Jurkat, Clone E6-1 (cell line): ENCODE measurements at places on chromosomes 16 and 17.

- no peak for DNase-seq
Observed at GRCh38 chr17:33013596-33014375, 22.1 kb downstream of the SPACA3 start.

GRCh38 chr17:71922439-71922838, 198.4 kb upstream of the SOX9 start:
- peak; percentile 2 for DNase-seq

DNA sequence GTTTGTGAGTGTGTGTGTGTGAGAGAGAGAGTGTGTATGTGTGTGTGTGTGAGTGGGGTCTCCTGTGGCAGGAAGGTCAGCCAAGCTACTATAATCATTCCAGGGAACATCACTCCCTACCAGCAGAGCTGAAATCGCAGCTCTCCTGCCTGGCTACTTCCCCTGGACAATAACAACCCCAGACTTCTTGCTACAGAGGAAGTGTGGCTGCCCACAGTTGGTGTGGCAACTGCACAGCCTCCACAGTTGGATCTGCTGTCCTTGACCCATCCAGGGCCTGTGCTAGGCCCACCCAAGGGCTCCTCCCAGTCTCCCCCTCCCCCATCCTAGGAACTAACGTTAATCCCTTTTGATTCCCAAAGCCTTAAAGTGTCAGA, 1.5 kb downstream of the SLC13A5 start:
- DNase-seq: no peak

DNA sequence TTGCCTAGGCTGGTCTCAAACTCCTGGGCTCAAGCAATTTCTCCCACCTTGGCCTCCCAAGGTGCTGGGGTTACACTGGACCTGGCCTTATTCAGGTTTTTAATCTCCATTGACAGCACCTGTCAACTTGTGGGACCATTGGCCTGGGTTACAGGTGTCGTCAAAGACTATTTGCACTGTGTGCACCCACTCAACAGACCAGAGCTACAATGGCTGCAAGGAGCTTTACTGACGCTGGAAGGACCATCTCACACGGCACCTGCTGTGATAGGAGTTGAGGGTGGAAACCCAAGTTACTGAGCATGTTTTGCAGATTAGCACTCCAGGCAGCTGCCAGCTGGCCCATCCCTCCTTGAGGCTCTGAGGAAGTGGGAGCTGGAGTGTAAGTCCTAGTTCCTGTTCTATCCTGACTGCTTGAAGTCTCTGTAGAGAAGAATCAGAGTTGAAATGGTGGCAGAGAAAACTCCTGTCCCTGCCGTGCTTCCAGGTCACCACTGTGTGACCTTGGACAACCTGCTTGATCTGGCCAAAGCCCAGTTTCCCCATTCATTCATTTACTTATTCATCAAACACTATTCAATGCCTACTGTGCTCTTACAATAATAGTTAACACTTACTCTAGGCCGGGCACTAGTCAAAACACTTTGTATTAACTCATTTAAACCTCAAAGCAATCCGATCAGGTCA, 42.4 kb upstream of the LONP2 start:
- no peak for DNase-seq

GRCh38 chr17:48970224-48970623, 1.8 kb upstream of the GIP start:
- DNase-seq: no peak

DNA sequence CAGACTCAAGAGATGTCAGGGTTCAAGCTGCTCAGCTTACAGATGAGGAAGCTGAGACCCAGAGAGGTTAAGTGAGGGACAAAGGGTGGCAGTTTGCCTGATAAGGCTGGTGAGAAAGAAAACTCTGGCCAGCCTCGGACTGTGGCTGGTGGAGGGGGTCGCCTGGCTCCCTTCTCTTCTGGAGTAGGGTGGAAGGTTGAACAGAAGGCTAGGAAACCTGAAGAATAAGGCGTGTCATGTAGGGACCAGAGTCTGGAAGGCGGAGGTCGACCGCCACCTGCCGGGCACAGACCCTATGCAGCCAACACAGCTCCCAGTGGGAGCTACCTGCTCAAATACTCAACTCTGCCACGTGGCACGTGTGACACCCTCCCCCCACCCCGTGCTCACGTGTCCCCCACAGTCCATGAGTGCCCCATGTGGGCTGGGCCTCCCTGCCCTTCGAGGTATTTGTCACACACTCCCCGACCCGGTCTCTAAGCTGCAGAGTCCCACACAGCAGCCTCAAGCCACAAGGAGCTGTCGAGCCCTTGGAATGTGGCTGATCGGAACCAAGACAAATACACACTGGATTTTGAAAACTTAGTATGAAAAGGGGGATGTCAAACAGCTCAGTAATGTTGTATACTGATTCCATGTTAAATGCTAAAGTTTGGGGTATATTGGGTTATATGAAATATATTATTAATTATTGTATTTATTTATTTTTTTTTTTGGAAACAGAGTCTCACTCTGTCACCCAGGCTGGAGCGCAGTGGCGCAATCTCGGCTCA, 11.8 kb downstream of the HID1 start:
- DNase-seq: peak; percentile 77

DNA sequence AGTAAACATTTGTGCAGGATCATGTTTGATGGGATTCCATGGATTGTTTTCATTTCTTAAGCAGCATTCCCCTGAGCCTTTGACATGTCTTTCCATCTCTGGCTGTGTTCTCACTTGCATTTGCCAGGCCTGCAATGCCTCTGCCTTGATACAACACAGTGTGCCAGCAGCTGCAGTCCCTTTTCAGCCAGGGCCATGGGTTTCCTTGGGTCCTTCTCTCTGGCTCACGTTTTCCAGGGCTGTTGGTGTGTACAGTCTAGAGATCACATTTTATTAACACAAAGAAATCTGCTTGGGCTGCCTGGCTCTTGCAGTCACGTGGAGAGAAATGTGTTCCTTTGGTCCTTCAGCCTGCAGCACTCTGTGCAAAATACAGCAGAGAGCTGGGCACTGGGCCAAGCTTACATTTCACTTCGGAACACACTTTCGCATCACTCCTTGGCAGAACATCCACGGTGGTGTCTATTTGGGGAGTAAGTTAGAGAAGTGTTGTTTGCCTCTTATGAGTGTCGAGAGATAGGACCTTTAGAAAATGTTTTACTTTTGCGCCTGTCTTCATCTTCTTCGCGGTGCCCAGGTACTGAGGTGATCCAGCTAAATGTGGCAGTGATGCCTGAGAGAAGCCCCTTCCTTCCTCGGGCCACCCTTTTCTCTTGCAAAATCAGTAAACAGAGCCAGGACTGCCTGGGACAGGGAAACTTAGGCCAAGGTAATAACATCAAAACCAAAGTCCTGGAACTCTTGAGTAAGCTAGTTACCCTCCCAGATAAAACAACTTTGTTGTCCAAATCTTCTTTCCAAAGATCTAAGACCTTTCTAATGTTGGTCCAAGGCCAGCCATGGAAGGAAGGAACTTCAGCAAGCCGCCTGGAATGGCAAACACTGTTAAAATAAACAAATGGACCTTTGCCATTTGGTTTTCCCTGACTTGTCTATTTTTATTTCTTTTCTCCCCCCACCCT, 20.9 kb downstream of the HLF start:
- no peak for DNase-seq

DNA sequence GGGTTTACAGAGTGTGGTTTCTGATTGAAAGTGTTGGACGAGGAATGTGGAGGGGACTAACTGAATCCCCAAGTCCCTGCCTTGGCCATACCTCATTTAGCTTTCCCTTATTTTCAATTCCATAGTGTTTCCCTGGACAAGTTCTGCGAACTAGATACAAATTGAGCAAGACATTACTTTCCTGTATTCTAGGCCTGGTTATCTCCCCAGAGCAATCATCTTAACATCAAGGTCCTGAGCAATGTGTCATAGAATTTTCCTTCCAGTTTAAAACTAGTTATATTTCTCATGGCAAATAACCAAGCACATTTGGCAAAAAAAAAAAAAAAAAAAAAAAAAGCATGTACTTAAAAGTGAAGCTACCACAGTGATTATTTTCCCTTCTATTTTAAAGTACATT, 330.1 kb downstream of the CDH11 start:
- DNase-seq: no peak

- DNase-seq: peak; percentile 70
Observed at GRCh38 chr16:1150511-1150982, 2.4 kb upstream of the CACNA1H start.

GRCh38 chr16:67560827-67561342, 1.4 kb upstream of the CTCF start:
- DNase-seq: no peak

GRCh38 chr17:9131371-9131770, 110.1 kb downstream of the NTN1 start:
- no peak for DNase-seq

DNA sequence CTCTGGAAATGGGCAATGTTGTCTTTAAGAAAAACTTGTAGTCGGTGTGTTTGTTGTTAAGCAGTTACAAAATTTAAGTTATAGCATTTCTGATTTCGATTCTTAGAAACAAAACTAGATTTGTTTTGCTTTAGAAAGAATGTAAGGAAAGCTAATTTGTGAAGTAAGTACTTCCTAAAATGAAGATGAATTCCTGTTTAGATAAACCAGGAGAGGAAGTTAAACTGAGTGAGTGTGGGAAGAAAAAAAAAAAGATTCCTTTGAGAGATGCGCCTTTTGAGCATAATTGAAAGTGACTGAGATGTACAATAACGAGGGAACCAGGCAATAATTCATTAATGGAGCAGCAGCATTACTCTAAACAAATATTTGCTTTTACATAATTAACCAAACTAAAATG, 52.4 kb upstream of the ALOX12 start:
- no peak for DNase-seq

GRCh38 chr17:28904800-28905199, 1.9 kb upstream of the DHRS13 start:
- DNase-seq: no peak

GRCh38 chr16:70348991-70349390, 2.3 kb downstream of the DDX19A start:
- no peak for DNase-seq

DNA sequence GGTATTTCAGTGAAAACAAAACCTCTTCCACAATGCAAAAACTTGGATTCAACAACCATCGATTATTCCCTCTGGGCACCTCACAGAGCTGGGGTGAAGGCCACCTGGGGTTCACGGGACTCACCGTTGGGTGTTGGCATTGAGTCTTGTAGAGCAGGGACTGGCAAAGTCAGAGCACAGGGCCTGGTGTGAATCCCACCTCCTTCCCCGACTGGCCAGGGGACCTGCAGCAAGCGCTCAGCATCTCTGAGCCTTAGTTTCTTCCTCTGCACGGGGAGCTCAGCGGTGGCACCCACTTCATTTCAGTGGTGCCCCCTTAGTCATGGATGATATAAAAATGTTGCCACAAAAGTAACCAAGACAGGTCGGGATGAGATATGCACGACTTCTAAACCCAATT, 100.4 kb downstream of the METRNL start:
- DNase-seq: no peak

GRCh38 chr16:16989368-16989767, 481.4 kb downstream of the XYLT1 start:
- no peak for DNase-seq

DNA sequence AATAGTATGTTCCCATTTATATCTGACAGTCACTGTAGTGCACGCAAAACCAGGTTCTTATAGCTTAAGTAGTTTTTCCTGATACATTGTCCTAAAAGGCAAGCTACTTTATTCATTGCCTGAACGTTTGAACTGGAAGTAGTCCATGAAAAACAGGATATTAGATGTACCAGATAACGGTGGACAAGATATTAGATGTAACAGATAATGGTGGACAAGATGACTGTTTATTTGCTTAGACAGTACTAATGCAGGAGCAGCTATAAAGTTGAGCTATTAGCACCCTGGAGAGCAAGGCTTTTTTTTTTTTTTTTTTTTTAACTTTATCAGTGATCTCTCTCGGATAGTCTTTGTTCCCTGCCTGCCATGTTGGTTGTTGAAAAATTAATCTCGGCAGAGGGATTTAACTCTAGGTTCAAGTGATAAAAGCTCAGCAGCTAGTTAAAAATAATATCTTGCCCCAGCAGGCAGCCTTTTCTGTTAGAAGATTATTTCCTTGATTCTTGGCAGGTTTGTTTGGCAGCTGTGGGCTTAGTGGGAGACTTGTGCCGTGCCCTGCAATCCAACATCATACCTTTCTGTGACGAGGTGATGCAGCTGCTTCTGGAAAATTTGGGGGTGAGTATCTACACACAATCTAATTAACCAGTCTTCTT, 17.3 kb upstream of the TBKBP1 start:
- no peak for DNase-seq

DNA sequence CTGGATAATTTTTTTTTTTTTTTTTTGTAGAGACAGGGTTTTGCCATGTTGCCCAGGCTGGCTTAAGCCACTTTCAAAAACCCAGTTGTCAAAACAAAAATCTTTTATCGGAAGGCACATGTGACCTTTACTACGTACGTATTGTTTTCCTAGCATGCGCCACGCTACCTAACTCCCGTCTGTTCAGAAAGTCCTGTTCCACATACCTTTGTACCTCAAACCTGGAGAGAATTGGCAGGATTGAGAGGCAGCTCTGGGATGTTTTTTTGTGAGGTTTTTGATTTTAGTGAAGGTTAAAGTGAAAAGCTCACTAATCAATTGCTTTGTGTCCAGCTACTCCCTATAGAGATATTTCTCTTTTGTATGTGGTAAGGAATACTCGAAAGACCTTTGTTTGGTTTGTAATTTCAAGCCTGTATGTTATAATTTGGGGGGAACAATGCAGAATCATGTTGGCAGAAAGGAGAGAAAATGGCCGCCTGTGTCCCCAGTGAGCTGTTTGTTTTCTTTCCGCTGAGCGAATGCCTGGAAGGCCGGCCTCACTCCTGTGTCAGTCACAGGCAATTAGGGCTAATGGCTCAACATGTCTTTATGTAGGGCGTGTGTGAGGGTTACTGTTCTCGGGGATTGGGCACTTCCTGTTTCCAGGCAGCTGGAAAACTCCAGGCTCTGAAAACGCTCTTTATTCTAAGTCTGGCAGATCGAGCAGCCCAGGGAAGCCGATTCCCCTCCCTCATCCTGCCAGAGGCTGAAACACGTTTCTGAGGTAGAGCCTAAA, 60.8 kb upstream of the CLEC18A start:
- DNase-seq: no peak

DNA sequence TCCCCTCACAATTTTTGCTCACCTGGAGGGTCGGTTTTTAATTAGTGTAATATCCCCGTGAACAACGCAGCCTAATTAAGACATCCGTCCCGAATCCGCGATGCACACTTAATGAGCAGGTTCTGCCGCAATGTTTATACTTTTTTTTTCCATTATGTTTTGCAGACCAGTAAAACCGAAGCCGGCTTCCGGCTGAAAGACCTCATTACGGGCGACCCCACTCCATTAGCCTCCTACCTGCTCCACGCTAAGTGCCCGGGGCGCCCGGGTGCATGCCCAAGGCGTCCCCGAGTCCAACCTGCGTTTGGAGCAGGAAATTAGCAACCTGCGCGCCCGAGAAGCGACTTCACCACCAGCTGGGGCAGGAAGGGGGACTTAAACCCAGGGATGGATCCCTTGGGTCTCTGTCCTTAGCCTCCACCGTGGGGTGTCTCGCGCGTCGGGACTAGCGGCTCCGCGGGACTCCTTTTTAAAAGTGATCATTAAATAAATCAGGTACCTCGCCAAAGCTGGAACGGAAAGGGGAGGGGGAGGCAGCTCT, 1.7 kb downstream of the RBFOX3 start:
- DNase-seq: no peak

- DNase-seq: no peak
Observed at GRCh38 chr17:10727192-10727591, 2.6 kb downstream of the TMEM220 start.

GRCh38 chr16:55033225-55034156, 102.8 kb downstream of the IRX5 start:
- DNase-seq: no peak

- no peak for DNase-seq
Observed at GRCh38 chr17:48486557-48486956, 44.3 kb downstream of the HOXB1 start.
